ENCODE measurements at places on chromosomes 5 and 9. TPM values are rescaled to one million over a fixed set of nuclear protein-coding genes. Genes with fewer than 3 reads are reported as not detected.

DNA sequence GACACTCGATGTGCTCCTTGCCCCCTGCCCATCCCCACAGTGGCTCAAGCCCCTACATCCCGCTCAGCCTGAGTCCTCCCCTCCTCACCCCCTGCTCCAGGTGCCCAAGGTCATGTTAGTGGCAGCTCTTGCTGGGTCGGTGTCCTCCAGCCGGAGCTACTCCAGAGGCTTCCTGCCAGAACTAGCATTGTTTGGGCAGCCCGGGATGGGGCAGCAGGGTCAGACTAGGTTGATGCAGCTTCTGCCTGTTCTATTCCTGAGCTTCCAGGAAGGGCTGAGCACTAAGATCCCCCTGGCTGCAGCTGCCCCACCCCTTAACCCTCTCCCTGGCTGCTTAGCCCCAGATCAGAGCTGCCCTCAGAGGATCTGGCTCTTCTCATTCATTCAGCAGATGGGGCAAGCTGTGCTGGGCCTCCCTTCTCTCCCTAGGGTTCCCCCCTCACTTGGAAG, 671 bp downstream of the RGS14 start:
- no peaks in the 10 kb centered on the region for H3K36me3 ChIP-seq
- DNase-seq: no peak
- no peak overlapping the region for H3K27ac ChIP-seq
- H3K4me1 ChIP-seq: peaks cover 41% of the 10 kb centered on the region
- H3K4me3 ChIP-seq: peak overlapping the region; percentile 16
- H3K27me3 ChIP-seq: no peaks in the 10 kb centered on the region

- H3K27me3 ChIP-seq: peaks cover 30% of the 10 kb centered on the region
- no peak for DNase-seq
- no peaks in the 10 kb centered on the region for H3K4me1 ChIP-seq
- H3K4me3 ChIP-seq: no peak overlapping the region
- no peaks in the 10 kb centered on the region for H3K36me3 ChIP-seq
Observed at GRCh38 chr5:154516475-154516874, 38.4 kb upstream of the HAND1 start.

PRSS3 gene
- 0.42 TPM for total RNA-seq

UBAC1 gene
- 309 TPM for total RNA-seq

SLC34A3 gene
- not detected for total RNA-seq

- H3K36me3 ChIP-seq: no peaks in the 10 kb centered on the region
- H3K4me1 ChIP-seq: peaks cover 5% of the 10 kb centered on the region
- no peak overlapping the region for H3K27ac ChIP-seq
- no peaks in the 10 kb centered on the region for H3K27me3 ChIP-seq
- no peak overlapping the region for H3K4me3 ChIP-seq
Observed at GRCh38 chr5:179265514-179266290, 79.6 kb downstream of the ADAMTS2 start.

HTR1A gene
- total RNA-seq: not detected

PRLR gene
- 0.02 TPM for total RNA-seq

COL5A1 gene
- total RNA-seq: 0.13 TPM

- H3K27me3 ChIP-seq: no peaks in the 10 kb centered on the region
- no peaks in the 10 kb centered on the region for H3K36me3 ChIP-seq
- no peak overlapping the region for H3K27ac ChIP-seq
- no peak for DNase-seq
Observed at GRCh38 chr9:81685763-81686613, 3.4 kb downstream of the TLE1 start.

GRCh38 chr5:154626876-154627557, 128.2 kb upstream of the LARP1 start:
- no peak overlapping the region for H3K4me3 ChIP-seq
- H3K4me1 ChIP-seq: no peaks in the 10 kb centered on the region
- H3K27ac ChIP-seq: no peak overlapping the region

PSD2 gene
- 0.04 TPM for total RNA-seq

DNA sequence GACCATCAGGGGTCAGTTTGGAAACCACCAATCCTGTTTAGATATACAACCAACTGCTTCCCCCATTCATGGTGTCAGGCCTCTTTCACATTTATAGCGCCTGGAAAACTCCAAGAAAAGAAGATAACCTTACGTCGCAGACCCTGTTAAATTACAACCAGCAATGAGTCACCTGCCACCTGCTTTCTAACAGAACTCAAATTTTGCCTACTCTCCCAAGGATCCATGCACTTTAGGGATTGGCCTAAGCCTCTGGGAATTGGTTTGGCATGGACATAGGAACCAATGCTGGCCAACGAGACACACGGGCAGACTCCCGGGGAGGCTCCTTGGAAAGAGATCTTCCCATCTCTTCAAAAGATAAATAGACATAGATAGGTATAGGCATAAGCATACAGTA, 87.0 kb downstream of the FEM1C start:
- no peak overlapping the region for H3K27ac ChIP-seq
- no peak for DNase-seq
- no peak overlapping the region for H3K4me3 ChIP-seq
- H3K36me3 ChIP-seq: no peaks in the 10 kb centered on the region

TNFSF15 gene
- not detected for total RNA-seq
